ENCODE measurements at places on chromosomes 16 and 17.
A peak's percentile ranks its signal among the peaks of the same experiment; 100 is the strongest.

GRCh38 chr16:89407282-89407924, 83.0 kb downstream of the ANKRD11 start:
- no peak for DNase-seq

DNA sequence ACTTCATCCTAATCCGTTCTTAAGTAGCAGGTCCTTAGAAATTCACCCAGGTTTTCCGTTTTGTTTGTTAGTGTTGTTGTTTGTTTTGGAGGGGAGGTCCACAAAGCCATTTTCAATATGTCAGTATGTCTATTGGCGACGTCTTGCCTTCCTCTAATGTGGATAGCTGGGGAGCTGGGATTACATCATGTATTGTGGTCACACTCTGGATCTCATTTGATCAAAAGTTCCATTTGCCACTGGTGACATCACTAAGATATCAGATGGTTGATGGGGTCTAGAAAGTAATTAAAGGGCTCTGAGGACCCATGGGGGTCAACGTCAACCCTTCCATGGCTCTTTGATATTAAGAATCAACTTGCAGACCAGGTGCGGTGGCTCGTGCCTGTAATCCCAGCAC, 2.7 kb upstream of the EPN3 start:
- no peak for DNase-seq

GRCh38 chr16:19913340-19913645, 28.6 kb upstream of the GPRC5B start:
- DNase-seq = no peak

DNA sequence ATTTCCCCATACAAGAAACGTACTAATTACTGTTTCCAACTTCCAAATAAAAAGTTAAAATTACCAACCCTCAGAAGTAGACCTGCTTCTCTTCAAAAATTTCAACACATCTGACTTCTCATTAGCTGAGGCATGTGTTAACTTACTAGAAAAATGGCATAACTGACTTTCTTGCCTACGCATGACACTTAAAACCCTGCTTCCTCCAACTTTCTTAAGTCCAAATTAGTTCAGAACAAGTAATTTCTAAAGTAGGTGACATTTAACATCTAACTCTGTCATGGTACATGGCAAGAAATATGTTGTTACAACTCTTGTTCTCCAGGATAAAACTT, 6.7 kb downstream of the USP7 start:
- no peak for DNase-seq

GRCh38 chr16:21279501-21279900, 1.4 kb upstream of the CRYM start:
- DNase-seq = no peak

- DNase-seq = no peak
Measured at GRCh38 chr16:89545831-89546574, 14.5 kb upstream of the RPL13 start.

GRCh38 chr16:78993346-78993745, 607.2 kb downstream of the MAF start:
- no peak for DNase-seq

- no peak for DNase-seq
Measured at GRCh38 chr16:86794216-86794864, 216.0 kb downstream of the FOXL1 start.

DNA sequence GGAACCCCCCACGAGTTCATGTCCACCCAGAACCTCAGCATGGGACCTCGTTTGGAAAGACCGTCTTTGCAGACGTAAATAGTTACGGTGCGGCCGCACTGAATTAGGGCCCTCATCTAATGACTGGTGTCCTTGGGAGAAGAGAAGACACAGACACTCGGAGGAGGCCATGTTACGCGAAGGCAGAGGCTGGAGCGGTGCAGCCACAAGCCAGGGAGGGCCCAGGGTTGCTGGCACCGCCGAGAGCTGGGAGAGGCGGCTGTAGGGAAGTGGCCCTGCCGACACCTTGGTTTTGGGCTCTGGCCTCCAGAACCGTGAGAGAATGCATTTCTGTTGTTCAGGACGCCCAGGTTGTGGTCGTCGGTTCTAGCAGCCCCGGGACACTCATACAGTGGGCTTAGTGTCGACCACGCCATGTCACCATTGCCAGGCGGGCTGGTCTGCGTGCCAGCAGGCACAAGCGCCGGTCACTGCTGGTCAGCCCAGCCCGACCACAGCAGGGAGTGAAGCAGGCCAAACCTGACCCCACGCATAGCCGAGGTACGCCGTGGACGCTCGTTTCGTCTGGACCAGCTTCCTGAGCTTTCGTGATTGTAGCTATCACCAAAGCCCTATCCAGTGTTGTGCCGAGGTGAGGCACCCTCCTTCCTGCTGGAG, 10.7 kb upstream of the WDR45B start:
- peak; percentile 55 for DNase-seq

All from RWPE2 (cell line).